Amniotic stem cell (primary cell): ENCODE measurements at places on chromosomes 6 and 20.

DNA sequence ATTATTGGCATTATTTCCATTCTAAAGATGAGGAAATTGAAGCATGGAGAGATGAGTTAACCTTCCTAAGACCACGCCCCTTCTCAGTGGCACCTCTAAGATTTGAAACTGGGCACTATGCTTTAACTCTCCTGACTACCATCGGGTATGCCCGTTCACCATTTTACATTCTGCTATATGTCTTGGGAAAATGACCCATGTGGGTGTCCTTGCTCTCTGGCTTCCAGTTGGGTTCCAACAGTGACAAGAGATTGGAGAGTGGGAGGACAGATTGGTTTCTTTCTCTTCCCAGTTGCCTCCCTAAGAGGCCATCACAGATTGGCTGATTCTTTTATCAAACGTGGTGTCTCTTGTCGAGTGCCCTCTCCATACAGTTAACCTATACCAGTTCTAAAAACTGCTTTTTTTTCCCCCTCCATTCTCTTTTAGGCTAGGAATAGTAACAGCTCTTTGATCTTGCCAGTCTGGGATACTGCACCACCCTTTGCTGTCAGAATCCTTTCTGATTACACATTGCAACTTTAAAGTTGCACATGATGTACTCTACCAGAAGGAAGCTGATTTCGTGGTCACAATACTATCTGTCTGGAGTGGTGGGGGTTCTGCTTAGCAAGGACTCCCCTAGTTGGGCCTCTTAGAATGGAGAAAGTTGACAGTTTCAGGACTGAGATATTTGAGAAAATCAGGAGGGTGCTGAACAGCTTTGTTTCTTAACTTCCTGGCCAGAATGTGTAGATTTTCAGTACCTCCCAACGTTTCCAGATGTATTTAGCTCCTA is 88.0 kb upstream of the ELOVL5 start:
- no peak for DNase-seq

DNA sequence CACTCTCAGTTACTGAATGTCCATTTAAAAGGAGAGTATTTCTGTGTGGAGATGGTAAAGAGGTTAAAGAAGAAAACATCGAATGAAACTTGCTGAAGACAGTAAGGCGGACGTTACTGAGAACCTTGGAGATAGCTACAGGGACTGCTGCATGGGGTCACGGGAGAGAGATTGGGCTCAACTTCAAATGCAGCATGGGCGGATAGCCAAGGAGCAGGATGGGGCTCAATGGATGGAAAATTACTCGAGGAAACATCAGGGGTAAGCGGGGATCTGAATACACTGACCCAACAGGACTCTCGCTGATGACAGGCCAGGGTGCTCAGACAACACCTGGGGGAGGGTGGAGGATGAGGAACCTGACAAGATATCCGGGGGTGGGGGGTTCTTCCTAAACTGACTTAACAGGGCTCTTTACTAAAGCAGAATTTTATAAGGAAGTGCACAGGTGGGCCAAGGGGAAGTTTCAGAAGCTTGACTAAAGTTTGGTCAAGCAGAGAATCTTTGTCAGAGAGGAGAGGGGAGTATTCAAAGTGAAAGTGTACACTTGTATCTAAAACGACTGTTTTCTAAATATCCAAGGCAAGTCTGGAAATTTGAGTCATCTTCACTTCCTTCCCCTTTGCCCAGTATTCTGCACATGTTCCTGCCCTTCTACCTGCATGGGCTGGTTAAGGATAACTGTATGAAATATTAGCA is 22.8 kb downstream of the ECT2L start:
- DNase-seq: no peak

DNA sequence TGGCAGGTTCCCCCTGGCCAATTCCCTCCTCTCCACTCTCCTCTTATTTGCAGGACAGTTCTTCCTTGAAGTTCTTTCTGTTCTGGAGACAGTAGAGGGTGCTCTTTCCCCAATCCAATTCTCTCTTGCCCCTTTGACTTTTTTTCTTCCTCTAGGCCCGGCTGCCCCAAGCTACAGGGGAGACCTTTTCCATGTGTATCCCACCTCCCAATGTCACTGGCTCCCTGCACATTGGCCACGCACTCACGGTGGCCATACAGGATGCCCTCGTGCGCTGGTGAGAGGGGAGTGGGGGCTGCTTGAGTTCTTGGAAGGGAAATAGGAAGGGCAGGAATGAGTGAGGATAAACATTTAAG is 1.5 kb downstream of the VARS2 start:
- DNase-seq: peak; percentile 56

DNA sequence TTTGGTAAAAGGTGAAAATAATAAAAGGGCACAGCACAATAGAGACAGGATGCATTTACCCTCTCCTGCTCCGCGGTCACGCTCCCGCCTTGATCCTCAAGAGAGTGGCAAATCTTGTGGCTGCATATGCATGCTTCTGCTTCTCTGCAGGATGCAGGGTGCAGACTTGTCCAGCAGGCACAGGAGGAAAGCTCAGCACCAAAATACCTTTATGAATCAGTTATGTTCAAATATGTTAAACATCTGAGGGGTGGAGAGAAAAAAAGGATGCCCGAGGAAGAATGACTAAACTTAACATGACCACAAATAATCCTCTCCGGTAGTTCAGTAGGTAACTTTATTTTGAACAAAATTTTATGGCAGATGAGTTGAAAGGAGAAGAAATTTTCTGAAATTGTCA is 366.1 kb upstream of the SOX4 start:
- DNase-seq: no peak

- no peak for DNase-seq
These were observed at the start of gene RIN2 for GRCh38 chr20:19758133-19758500. TSS of gene RIN2 (plus strand) at chr20:19758258. CDS start at chr20:19889602, 131,344 bp downstream.

DNA sequence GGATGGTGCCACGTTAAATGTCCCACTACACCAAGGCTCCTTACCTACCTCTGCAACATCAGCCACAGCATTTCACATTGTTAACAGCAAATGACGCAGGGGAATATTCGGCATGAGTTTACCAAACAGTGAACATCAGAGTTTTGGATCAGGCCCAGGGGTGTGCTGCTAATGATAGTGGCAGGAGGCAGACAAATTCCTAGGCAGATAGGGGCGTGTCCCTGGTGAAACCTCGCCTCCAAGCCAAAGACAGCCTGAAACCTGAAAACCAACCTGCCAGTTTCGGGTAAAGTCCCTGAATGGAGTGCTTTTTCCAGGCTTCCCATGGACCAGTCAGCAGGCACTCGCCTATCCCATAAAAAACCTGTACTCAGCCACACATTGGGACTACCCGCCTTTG is 133.6 kb downstream of the SH3BGRL2 start:
- no peak for DNase-seq

GRCh38 chr6:15077961-15078360 is 167.9 kb upstream of the JARID2 start:
- no peak for DNase-seq

GRCh38 chr20:1664911-1665310 is 7.3 kb upstream of the SIRPG start:
- DNase-seq: no peak

DNA sequence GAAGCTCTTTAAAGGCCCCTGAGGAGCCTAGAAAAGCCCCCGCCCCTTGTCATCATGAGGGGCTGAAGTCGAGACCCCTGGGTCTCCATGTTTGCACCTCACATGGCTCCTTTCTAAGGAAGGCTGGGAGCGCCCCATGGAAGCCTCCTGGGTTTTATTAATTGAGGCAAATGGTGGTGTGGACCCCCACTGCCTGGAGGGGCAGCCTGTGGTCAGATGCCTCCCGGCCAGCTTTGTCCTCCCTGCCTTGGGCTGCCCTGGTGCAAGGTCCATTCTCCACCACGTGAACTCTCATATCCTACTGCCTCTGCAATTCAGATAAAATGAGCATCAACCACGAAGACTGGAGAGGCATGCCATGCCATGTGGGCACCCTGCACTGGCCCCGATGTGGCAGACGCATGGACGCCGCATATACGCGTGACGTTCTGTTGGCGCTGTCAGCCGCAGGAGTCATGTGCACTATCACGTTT is 295.5 kb downstream of the TAF4 start:
- no peak for DNase-seq

DNA sequence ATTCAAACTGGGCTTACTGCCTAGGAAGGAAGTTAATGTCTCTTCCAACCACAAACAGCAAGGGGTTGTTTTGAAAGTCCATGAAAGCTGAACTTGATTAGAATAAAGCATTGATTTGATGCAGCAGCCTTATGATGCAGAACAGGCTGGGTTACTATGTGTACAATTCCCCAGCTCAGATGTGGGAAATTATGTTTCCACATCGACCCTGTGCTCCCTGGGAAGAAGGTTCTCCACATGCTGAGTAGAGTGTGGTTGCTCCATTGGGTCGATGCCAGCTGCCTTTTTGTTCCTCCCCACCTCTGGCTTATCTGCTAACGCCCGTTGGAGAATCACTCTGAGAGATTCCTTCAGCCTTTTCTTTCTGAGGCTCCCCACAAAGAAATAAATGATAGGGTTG is 1.2 kb downstream of the MAS1L start:
- no peak for DNase-seq
